ENCODE measurements at places on chromosomes 7 and 10.

GRCh38 chr7:155764438-155764793 lies 47.8 kb downstream of the SHH start:
- no peaks in the 10 kb centered on the region for H3K4me1 ChIP-seq
- no peaks in the 10 kb centered on the region for H3K27me3 ChIP-seq
- H3K36me3 ChIP-seq, result peaks cover 44% of the 10 kb centered on the region
- no peak overlapping the region for H3K4me3 ChIP-seq
- DNase-seq, result no peak

- H3K4me3 ChIP-seq, result no peak overlapping the region
- H3K27me3 ChIP-seq, result no peaks in the 10 kb centered on the region
- H3K36me3 ChIP-seq, result no peaks in the 10 kb centered on the region
- no peaks in the 10 kb centered on the region for H3K4me1 ChIP-seq
- no peak for DNase-seq
These were observed 89.0 kb upstream of the STEAP4 start for GRCh38 chr7:88395715-88396114.

DNA sequence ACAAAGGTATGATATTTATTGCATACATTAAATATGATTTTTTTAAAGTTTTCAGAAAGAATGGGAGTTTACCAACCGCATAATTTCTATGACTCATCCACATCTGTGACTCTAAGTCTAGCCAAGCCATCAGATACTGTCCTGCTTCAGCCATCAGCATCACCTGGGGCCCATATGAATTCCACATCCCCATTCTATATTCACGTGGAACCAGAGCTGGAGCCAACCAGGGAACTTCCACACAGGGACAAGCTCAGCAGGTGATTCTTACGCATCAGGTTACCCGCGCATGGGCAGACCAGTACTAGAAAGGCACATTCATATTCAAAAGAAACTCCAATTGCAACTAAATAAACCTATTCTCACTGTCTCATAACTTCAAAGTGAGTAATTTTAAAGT lies 817.7 kb upstream of the IGFBP3 start:
- no peak overlapping the region for H3K4me3 ChIP-seq
- DNase-seq, result no peak
- no peak overlapping the region for H3K27ac ChIP-seq
- H3K27me3 ChIP-seq, result no peaks in the 10 kb centered on the region

GRCh38 chr7:154857240-154857639 lies 145.7 kb downstream of the PAXIP1 start:
- H3K27ac ChIP-seq, result no peak overlapping the region
- no peaks in the 10 kb centered on the region for H3K36me3 ChIP-seq
- no peak overlapping the region for H3K4me3 ChIP-seq
- no peaks in the 10 kb centered on the region for H3K27me3 ChIP-seq
- DNase-seq, result no peak
- no peaks in the 10 kb centered on the region for H3K4me1 ChIP-seq

DNA sequence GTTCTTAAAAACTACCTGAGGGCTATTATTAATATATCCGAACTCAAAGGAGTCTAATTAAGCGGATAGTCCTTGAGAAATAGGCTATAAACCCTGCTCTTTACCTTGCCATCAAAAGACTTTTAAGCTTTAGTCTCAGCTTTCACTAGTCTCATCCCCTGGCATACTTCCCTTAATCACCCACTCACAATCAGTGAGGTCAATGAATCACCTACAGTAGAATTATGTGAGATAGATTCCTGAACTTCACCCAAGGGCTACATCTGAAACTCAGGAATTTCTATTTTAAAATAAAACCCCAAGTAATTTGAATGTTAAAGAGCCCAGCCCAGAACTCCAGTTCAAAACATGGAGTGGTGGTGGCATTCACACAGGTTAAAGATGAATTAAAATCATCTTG lies 108.7 kb downstream of the ETV1 start:
- H3K36me3 ChIP-seq, result no peaks in the 10 kb centered on the region
- no peaks in the 10 kb centered on the region for H3K4me1 ChIP-seq
- H3K27ac ChIP-seq, result no peak overlapping the region
- no peak overlapping the region for H3K4me3 ChIP-seq
- DNase-seq, result no peak
- H3K27me3 ChIP-seq, result no peaks in the 10 kb centered on the region

Data from H9 (cell line).